ENCODE measurements at places on chromosomes 1 and 21.

DNA sequence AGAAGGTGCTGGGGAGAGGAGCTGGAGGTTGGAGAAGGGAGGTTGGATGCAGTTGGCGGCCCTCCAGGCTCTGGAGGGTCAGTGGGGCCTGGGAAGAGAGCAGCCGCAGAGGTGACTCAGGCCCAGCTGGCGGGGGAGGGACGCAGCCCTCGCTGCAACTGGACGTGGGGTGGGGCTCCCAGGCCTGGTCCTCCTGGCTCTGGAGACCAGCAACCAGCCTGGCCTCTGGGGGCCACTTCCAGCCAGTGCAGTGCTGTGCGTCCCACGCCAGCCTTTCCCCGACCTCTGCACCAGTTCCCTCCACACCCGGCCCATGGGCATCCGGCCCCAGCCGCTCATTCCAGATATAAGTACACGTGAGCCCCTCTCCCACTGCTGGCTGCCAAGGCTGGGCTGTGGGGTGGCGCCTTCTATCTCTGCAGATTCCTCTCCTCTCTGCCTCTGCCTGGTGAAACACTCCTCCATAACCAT, 38.0 kb upstream of the COL18A1 start:
- no peak for DNase-seq

- DNase-seq = no peak
Observed at GRCh38 chr1:175839779-175840669, 96.6 kb upstream of the TNR start.

DNA sequence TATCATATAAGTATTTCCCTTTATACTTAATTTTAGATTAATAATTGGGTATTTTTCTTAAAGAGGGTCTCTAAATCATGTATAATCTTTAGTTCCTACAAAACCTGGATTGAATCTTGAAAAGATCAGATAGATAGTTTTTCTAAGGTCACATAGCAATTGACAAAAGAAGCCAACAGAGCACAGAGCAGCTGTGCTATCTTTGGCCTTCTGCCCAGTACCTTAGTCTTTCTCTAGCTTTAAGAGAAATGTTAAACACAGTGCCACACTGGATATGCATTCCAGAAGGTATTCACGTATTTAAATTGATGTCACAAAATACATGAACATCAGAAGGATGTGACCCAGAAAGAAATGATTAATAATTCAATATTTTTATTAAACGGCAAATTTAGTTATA, 86.8 kb downstream of the C21orf91 start:
- DNase-seq = no peak

DNA sequence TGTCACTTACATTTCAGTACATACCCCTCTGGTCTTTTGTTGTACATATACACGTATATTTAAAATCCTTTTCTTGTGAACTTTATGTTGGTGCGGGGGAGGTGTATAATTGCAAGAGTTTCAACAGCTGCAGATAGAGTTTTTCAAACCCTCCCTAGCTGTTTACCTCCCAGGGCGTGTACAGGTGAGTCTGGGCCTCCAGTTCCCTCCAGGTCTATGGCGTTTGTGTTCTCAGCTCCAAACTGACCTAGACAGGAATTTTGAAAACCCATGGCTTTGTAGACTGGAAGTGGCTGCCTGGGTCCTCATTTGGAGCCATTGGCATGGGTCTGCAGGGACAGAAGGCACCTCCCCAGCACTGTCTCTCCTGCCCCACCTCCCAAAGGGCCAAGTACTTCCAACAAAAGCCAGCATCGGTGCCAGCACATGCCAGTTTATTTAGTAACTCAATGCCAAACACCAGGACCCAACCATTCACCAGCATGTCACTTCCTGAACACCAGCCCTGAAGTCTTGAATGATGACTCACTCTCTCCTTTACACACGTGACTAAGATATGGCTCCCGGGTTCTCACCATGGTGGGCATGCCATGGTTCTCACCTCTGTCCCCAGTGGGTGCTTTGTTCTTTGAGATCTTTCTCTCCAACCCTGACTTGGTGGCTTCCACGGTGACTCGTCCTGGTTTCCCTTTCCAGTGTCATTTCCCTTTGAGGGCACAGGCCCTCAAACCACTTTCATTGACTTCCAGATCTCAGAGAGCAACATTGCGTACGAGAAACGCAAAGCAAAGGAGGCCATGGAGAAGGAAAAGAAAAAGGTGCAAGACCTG, 57.3 kb upstream of the EFHD2 start:
- DNase-seq = peak; percentile 29

DNA sequence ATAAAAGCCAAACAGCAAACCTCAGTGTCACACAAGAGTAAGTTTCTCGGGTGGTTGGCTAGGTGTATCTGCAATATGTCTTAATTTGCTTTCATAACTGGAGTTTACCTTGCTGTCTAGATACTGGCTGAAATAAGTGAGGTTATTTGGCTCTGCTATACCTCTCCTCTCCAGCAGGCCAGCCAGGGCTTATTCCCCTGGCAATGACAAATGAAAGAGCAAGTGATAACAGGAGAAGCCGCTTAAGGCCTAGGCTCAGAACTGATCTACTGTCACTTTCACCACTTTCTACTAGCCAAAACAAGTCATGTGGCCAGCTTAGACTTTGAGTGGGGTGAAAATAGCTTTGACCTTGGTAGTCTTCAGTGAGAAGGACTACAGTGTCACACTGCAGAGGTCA, 4.8 kb upstream of the RPE65 start:
- no peak for DNase-seq

GRCh38 chr1:183328371-183328770, 89.8 kb downstream of the NMNAT2 start:
- peak; percentile 59 for DNase-seq

- DNase-seq = no peak
Observed at GRCh38 chr1:209710093-209710492, 5.4 kb downstream of the HSD11B1 start.

DNA sequence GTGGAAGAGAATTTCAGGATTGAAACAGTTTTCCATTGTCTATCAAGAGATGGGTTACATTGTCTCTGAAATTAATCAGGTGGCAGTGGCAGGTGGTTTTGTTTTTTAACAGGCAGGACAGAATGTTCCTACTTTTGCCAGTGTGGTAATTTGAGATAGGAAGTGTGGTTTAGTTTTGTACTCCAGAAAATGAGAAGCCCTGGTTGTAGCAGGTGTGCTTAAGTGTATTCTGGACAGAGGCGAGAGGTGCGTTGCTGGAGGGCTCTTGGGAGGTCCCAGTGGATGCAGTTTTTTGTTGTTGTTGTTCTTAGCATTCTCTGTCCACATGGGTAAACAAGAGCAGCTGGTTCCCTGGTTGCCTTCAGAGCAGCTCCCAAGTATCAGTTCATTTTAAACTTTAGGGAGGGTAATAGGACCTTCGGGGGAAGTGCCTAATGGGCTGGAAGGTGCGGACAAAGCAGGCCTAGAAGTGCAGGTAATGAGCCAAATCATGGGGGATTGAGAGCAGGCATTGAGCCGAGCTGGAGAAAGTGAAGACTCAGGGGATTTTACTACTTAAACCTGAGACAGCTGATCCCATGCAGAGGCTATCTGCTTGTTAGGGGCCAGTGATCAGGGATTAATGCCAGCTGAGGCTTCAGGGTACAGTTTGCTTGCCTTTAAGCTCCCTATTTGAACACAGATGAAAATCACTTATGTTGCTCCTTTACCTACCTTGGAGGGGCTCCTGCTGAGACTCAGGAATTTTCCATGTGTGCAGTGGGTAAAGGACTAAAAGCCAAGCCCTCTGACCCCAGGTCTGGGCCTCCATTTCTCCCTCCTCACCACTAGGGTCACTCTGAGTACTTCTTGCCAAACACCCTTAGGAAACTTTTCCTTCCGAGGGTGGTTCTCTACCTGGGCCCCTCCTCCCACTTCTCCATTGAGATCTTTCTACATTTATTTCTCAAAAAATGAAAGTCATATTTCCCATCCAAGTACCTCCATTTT, 6.1 kb downstream of the PFKFB2 start:
- DNase-seq = no peak

GRCh38 chr1:220363196-220363837, 91.1 kb upstream of the RAB3GAP2 start:
- no peak for DNase-seq

DNA sequence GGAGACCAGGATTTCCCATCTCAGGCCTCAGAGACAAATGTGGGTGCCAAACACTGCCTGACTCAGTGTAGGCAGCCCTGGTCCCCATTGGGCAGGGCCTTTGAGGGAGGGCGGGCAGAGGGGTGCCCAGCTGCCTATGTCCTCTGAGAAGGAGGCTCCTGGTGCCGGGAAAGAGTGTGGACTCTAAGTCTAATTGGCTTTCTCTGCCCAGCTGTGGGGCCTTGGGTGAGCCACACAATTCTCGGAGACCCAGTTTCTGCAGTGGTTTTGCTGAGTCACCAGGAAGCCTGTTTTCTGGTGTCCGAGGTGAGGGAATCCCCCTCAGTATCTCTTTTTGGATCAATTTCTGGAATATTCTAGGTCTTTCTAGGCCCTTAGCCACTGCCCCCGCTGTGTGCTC, 35.3 kb upstream of the ACTL8 start:
- no peak for DNase-seq

DNA sequence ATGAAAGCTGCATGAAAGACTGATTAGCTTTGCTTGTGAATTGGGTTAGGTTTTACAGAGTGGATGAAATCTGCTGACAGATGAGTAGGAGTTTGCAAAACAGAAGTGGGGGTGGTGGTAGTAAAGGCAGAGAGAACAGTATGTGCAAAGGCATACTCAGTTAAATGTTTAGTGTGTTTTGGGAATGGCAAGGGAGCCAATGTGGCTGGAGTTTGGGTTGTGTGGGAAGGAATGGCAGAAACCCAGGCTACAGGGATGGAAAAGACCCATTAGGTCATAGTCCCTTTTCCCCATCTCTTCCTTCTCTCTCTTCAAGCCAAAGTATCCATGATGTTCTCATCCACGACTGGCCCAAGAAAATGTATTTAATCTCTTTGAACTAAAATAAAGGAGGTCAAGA, 362.2 kb upstream of the LYPLAL1 start:
- DNase-seq = no peak

DNA sequence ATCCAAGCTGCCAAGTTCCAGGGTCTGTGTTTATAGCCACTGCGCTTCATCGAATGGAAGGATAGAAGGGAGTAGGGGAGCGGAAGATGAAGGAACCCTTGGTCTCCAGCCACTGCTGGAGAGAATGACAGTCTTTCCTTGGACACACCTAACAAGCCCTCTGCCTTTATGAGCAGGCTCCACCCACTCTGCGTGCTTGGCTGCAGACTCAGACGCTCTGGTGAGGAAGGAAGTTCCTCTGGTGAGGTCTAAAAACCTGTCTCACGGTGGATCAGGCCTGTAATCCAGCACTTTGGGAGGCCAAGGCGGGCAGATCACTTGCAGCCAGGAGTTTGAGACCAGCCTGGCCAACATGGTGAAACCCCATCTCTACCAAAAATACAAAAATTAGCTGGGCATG, 55.4 kb downstream of the MATN1 start:
- peak; percentile 1 for DNase-seq

DNA sequence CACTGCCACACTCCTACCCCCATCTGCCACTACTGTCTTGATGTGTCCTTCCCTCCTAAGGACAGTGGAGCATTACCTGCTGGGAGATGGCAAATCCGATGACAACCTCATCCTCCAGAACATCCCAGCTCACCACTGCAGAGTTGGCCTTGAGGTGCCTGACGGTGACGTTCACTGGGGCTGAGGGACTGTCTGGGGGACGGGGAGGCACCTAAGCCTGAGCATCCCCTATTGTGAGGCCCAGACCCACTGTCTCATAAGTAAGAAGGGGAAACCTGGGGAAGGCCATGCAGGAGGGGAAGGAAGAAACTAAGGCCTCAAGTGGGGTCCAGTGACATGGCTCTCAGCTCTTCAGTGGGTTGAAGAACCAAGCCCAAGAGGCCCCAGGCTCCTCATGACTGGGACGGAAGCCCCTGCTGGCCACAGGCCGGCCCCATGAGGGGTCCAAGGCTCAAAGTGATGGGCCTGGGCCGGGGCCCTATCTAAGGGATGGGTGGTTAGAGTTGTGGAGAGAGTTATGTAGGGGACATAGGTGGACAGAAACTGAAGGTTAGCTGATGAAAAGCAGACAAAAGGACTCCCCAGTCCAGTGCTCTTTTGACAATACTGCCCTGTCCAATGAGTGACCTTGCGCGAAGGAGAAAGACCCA, 1.8 kb downstream of the FNDC5 start:
- no peak for DNase-seq

GRCh38 chr1:97621955-97622354, 298.9 kb downstream of the DPYD start:
- no peak for DNase-seq

Measured in trophoblast cell (in vitro differentiated cells and primary cell).